ENCODE measurements at places on chromosomes 5 and 9.

- DNase-seq = no peak
Observed at GRCh38 chr5:10130881-10131280, 118.8 kb downstream of the ATPSCKMT start.

DNA sequence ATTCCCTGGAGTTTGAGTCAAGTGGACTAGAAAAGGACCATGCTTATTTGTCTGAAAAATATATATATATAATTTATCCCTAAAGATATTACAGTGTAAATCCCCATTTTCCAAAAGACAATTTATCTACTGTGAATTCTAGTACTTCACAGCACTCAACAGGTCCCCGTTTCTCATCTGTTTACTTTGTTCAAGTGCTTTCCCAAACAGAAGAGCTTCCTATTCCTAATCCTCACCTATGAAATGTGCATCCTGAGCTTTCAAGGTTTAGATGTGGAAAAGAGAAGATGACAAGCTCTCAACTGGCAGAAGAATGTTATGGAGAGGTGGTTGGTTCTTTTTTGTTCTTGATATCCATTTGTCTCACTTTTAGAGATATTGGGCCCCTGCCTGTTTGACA, 401.6 kb upstream of the ZNF608 start:
- no peak for DNase-seq

DNA sequence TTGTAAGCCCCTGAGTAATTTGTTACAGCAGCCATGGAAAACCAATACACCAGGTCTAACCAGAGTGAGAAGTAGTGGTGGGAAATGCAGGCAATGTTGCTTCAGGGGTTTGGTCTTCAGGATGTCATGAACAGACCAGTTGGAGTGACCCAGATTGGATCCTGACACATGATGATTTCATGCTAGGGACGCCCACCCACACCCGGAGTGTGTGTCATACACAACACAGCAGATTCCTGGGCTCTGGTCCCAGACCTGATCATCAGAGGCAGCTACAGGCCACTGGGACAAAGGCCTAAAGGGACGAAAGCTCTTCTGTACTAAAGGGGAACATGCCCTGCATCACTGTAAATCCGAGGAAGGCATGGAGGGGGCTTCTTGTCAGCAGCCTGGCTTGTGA, 194.2 kb downstream of the NSG2 start:
- DNase-seq = no peak

GRCh38 chr9:88321764-88322163, 66.5 kb upstream of the SPIN1 start:
- DNase-seq = no peak

DNA sequence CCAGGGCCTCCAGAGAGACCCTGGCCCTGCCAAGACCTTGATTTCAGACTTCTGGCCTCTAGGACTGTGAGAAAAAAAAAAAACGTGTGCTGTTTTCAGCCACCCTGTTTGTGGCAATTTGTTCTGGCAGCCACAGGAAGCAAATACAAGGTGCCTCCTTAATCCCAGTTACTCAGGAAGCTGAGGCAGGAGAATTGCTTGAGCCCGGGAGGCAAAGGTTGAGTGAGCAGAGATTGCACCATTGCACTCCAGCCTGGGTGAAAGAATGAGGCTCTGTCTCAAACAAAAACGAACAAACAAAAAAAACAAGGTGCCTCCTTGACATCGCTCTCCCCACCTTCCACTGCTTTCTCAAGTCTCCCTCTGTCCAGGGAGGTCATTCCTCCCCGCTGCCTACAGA, 98.0 kb downstream of the GABBR2 start:
- DNase-seq = no peak

DNA sequence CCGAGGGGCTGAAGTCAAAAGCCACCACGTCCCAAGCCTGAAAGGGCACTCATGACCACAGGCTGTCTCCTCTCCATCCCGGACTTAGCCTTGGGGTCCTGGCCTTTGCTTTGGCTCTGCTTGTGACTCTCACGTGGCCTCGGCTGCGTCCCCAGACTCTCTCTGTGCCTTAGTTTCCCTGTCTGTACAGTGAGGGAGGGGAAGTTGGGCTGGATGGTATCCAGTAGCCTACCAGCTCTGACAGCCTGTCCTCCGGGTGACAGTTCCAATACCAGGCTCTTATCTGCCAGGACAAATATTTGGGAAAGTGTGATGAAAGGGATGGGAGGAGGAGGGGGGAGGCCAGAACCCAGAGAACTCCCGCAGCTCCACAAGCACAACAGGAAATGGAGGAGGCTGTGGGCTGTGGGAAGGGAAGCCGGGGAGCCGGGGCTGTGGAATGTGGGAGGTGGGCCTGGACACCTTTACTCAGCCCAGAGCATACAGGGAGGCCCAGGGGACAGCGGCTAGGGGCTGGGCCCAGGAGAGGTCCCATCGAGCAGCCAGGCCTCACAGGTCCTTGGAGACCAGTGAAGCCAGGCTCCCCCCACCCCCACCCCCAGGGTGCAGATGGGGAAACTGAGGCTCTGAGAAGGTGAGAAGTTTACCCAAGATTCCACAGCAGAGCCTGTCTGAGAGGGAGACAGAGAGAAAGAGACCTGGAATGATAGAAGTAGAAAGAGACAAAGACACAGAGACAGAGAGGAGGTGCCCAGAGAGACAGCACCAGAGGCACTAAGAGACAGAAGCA, 18.3 kb downstream of the PDGFRB start:
- DNase-seq = no peak

GRCh38 chr5:64773533-64773932, 4.8 kb downstream of the CWC27 start:
- no peak for DNase-seq

DNA sequence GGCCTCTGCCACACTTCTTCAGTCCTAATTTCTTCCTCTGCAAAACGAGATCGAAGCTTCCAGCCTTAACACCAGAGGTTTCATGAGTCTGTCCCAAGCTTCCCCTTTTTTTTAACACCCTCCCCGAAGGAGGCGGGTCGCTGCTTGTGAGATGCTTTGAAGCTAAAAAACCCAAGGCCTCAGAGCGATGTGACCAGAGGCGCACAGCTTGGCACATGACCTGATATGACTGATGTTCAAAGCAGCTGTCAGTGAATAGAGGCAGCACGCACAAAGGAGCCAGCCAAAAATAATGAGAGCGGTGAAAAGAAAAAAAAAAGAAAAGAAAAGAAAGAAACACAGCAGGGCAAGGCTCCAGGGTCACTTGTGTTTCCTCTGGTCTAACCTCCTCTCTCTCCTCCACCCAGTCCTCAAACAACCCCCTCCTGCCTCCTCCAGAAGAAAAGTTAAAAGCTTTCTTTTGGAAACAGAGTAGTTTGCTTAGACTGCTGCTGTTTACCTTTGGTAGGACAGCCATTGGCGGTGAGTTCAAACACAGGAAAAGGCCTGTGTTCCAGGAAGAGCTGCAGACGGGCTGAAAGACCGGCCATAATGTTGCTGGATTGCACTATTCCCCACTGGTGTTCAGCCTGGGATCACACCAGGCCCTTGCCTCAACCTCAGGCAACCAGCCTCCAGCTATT, 10.9 kb upstream of the ZNF366 start:
- DNase-seq = no peak

GRCh38 chr9:14151451-14151850, 162.5 kb downstream of the NFIB start:
- no peak for DNase-seq

GRCh38 chr5:142107036-142107735, 1.4 kb upstream of the NDFIP1 start:
- DNase-seq = no peak

DNA sequence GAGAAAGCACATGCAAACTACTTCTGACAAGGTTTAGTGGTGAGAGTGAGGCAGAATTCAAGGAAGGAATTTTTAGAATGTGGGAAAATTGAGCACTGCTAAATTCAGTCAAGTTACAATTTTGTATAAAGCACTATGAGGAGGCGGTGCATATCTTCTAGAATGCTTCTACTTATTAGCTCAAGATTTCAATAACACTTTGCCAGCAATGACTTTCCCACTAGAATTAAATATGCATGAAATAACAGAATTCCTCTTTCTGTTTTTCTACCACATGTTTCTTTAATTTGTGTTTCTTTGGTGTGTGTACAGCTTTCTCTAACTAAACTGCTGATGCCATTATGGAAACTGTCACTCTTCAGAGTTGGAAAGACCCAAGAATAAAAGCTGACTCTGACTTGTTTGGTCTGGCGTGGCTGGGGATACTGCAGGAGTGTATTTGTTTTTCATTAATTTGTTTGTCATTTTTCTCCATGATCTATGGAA, 163.5 kb downstream of the ARSB start:
- DNase-seq = no peak

DNA sequence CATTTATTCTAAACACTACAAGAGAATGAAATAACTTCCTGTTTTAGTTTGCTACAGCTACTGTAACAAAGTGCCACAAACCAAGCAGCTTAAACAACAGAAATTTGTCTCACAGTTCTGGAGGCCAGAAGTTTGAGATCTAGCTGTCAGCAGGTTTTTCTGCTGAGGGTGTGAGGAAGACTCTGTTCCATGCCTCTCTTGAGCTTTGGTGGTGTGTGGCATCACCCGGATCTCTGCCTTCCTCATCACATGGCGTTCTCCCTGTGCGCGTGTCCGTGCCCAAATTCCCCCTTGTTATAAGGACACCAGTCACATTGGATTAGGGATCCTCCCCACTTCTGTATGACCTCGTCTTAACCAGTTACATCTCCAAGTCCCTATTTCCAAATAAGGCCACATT, 97.7 kb downstream of the CFAP95 start:
- DNase-seq = no peak

- DNase-seq = no peak
Observed at GRCh38 chr9:133768859-133769510, 30.8 kb upstream of the SARDH start.

DNA sequence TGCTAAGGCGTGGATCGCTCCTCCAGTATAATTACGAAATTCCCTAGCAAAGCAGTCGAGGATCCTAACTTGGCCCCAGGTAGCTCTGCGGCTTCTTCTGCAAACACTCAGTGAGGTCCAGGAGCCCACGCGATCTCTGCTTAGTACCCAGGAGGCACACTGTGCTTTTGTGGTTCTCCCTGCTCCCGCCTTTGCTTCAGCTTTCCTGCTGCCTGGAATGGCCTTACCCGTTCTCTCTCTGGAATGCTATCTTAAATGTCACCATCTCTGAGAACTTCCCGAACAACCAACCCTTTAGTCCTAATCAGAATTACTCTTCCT, 639 bp downstream of the INVS start:
- DNase-seq = no peak

GRCh38 chr5:149212198-149212951, 59.3 kb upstream of the AFAP1L1 start:
- no peak for DNase-seq
